ENCODE measurements at places on chromosomes 5 and 9.

- no peak for DNase-seq
Observed at GRCh38 chr5:16392718-16393117, 72.9 kb downstream of the ZNF622 start.

DNA sequence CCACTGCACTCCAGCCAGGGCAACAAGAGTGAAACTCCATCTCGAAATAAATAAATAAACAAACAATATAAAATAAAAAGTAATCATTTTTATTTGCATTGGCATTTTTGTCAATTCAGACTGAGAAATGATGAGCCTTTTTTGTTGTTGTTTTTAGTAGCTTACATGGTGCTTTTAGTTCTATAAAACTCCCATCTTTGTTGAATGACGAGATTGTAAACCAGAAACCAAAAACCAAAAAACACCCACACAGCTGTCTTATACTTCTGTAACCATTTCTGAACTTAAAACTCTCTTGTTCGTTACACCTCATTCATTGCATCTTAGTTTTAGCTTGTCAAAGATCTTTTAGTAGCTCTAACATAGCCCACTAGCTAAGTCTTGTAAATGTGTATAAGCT, 44.7 kb downstream of the GGTA1 start:
- no peak for DNase-seq

GRCh38 chr5:10530601-10531320, 33.1 kb upstream of the ANKRD33B start:
- DNase-seq: no peak

DNA sequence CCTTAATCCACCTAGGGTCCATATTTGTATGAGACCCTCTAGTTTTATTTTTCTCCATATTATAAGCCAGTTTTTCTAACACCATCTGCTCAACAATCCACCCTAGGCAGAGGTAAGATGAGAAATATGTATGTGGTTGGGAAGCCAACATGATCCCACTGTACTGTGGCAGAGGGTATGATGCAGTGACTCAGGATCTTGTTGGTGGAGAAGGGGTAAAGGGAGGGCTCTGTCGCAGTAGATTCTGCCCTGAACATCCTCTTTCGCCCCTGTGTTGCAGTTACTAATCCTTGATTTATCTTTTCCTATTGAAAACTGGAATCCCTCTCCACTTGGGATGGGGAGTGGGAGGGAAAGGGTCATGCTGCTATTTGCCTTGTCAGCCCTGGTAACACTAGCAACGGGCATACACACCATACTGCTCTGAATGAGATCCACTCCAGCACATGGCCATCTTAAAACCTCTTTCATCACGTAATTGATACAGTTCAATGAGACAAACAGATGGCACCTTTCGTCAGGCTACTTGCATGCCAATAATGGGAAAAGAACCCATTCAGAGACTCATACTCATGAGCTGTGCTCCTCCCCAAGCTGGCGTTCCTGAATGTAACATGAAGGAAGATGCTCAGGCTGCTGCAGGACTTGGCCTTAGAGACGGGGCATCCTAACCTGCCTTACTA, 63.0 kb downstream of the ADAMTS12 start:
- DNase-seq: no peak

DNA sequence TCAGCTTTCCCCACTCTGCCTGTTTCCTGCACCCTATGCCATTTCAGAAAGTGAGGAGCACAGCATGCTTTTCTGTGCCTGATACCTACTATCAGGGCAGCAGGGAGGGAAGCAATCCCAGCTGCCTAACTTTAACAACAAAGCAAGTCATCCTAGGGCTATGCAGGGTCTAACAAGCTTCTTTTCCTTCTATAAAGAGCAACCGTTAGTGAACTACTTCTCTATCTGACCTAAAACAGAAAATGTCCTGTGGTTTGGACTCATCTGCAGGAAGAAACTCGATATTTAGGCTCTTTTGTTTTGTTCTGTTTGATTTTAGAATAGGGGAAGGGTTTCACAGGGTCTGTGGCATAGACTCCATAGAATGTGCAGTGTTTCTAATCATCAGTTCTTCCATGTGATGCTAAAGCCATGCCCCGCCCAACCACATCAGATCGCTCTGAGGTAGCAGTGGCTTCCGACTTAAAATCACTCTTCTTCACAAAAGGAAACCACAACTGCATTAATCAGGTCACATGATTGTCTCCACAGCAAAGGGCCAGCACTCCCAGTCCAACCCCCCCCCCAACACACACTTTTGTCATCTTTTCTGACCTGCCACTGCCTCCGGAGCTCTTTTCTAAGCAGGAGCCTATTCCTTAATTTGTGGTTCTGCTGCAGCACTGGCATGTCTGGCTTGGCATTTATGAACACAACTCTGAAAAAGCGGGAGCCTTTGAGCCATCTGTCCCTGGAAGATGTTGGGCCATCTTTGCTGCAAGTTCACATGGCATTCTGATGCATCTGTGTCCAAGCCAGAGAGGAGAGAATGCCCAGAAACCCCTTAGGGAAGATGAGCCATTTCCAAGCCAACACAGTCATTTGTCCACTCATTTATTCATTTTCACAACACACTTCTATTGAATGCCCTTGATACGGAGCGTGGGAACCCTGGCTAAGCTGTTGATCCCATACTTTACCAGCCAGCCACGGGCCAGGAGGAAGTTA, 71.6 kb downstream of the CFAP90 start:
- no peak for DNase-seq

DNA sequence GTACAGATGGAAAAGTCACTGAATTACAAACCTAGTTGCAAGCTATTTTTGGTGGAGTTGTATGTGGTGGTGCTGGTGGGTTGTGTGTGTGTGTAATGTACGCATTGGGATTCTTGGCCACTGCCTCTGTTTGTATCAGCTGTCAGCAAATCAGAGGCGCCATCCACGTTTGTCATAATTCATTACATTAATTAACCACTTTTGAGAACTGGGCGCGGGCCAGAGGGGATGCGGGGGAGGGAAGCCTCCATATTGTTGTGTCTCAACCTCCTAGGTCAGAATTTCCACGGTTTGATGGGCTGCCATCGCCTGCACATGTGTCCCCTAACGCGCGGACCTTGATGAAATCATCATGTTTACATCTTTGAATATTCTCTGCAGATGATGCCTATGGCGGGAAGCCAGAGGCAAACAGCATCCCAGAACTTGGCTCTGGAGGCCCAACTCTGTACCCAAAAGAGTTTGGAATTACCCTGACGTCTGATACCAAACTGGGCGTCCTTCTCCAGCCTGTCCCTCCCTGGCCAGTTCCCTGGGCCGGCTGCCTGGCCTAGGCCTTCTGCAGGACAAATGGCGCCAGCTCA, 54.9 kb downstream of the FGF18 start:
- DNase-seq: no peak

DNA sequence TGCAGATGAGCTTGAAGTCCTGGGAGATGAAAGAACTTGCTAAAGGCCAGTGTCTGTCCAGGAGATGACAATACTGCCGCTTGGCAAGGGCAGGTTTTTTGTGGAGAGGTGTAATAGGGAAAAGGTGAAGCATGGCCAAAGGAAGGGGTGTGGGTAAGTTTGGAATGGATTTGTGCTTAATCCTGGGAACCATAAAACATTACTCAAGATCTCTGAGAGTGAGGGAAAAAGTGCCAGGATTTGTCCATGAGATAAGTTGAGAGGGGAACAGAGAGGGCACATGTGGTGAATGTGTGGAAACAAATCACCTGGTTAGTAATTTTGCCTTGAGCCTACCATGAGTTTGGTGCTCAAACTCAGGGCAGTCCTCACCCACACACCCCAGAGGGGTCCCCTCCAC, 108.8 kb upstream of the CD180 start:
- no peak for DNase-seq

- DNase-seq: no peak
Observed at GRCh38 chr5:37847978-37848425, 8.2 kb upstream of the GDNF start.

DNA sequence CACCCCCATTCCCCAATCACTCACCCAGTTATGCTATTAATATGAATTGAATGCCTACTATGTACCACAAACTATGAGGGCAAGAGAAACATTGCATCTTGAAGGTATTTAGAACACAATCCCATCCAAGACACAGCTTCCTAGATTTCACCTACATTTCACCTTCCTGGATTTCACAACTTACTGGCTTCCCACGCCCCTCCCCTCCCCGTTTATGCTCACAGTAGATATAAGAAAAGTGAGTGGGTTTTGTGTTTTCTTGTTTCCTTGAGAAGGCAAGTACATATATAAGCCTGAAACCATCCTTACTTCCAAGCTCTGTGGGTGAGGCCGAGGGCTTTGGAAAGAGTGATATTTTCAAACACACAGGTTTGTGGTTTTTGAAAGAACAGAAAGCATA, 465.0 kb downstream of the BNC2 start:
- DNase-seq: no peak

- DNase-seq: no peak
Observed at GRCh38 chr5:143085319-143085917, 315.2 kb downstream of the ARHGAP26 start.

DNA sequence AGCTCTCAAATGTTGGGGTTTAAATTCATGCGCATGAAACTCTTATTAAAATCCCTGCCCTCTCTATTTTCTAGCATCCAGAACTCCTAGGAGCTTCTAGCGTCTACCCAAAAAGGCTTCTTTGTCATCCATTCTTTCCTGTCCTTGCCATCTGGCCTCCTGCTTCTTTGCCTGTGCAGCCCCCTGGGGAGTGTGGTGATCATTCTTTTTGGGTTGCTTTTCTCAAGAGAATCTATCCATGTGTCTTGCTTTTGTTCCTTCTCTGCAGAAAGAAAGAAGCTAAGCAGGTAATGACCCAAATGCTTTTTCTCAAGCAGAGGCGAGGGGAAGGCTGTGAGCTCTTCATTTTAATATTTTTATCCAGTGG, 26.6 kb downstream of the SKP2 start:
- DNase-seq: no peak

DNA sequence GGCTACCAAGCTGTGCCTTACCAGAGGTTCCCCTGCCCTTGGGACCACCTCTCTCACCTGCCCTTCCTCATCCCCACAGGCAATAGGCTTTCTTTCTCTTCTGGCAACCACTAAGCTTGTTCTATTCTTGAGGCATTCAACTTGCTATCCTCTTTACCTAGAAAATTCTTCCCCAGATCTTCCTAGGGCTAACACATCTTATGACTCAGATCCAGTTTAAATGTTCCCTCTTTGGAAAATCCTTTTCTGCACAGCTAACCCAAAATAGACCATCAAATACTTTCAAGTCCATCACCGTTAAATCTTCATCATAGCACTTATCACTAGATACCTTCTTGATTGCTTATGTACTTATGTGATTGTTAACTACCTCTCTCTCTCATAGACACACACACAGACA, 93.7 kb downstream of the ENC1 start:
- DNase-seq: no peak

- DNase-seq: no peak
Observed at GRCh38 chr5:91707521-91707841, 324.4 kb upstream of the ARRDC3 start.

DNA sequence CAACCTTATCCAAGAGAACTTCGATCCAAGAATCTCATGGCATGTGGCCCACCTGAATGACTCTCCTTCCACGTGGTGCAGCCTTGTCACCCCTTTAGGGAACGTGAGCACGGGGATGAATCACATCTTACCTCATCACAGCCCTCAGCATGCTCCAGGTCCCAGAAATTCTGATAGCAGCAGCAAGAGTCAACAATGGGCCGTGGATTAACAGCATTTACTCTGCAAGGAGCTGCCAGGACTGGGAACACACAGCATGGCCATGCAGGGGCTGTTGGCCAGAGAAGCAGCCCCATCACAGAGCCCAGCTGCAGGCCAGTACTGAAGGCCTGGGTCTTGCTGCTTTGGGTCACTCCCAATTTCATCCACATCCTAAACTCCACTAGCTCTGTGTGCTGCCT, 150.4 kb downstream of the C5orf15 start:
- DNase-seq: no peak

Measured in CD4-positive, alpha-beta T cell (primary cell).